A549 treated with ZK216348 at 1 μM for 4 hours (cell line): ENCODE measurements at places on chromosomes 13 and 19. TPM values are rescaled to one million over a fixed set of nuclear protein-coding genes. Genes with fewer than 3 reads are reported as not detected.

Gene PSG3
- 0.12 to 0.20 TPM (median 0.13 TPM) in 3 of 5 replicates, not detected in the others for total RNA-seq

Gene LGI4
- total RNA-seq = 0.16 to 0.22 TPM (median 0.22 TPM) in 3 of 5 replicates, not detected in the others

Gene DIAPH3
- total RNA-seq = 4.7 to 9.7 TPM (median 8.7 TPM) in 5 replicates

Gene LGALS14
- total RNA-seq = not detected in 5 replicates

Gene CYP4F8
- not detected in 5 replicates for total RNA-seq

Gene CRLF1
- total RNA-seq = 2.6 to 5.8 TPM (median 3.3 TPM) in 5 replicates

Gene THSD1
- 7.3 to 8.2 TPM (median 7.6 TPM) in 5 replicates for total RNA-seq

Gene RYR1
- 3.0 to 7.3 TPM (median 5.6 TPM) in 5 replicates for total RNA-seq

Gene LSR
- 8.3 to 10.8 TPM (median 10.1 TPM) in 5 replicates for total RNA-seq

Gene OR10H1
- total RNA-seq = not detected in 5 replicates

Gene ANO8
- total RNA-seq = 1.6 to 5.5 TPM (median 4.3 TPM) in 5 replicates

Gene ADGRE3
- total RNA-seq = not detected in 5 replicates
